ENCODE measurements at places on chromosomes 12 and 14.

- DNase-seq = no peak
These were observed 23.5 kb downstream of the IFNG-AS1 start for GRCh38 chr12:68012712-68013111.

DNA sequence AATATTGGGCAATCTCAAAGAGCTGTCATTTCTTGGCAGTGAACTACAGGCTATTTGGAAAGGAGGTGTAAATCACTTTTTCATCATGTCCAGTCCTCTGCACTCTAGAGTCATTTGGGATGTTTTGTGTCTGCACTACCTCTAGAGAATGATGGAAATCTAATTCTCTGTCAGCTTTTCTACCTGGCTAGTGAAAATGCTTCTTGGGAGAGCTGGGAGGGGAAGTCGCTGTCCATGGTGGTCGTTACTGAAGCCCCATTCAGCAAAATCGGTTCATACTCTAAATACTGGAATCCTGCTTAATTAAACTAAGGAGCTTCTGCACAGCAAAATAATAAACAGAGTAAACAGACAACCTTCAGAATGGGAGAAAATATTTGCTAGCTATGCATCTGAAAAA lies 251.8 kb downstream of the APAF1 start:
- no peak for DNase-seq

DNA sequence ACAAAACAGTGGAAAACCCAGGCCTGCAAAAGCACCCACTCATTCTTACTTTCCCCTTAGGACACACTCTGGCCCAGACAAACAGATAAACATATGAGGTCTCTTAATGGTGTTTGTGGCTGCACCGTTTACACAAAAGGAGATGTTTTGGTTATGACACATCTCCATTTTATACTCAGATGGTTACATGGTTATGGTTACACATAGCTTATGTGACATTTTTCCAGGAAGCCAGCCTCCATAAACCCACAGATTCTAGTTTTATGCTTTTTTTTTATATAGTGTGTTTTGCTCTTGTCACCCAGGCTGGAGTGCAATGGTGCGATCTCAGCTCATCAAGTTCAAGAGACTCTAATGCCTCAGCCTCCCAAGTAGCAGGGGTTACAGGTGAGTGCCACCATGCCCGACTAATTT lies 3.5 kb upstream of the KLRD1 start:
- no peak for DNase-seq

- DNase-seq = no peak
These were observed 286.6 kb upstream of the KITLG start for GRCh38 chr12:88866881-88867280.

- DNase-seq = no peak
These were observed 352.2 kb downstream of the AACS start for GRCh38 chr12:125417446-125417845.

DNA sequence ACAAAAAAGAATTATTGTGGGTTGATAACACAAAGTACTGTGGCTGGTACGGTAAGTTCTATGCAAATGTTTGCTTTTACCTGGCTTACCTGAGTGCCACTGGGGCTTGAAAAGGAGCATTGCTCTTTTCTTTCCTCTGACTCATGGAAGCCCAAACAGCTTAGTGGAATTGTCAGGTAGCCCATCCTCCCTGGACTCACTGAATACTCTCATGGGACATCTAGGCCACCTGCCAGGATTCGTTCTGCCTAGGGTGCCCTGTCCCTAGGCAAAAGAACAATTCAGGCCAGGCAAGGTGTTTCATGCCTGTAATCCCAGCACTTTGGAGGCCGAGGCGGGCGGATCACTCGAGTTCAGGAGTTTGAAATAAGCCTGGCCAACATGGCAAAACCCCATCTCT lies 22.5 kb upstream of the YAF2 start:
- DNase-seq = no peak

- DNase-seq = no peak
These were observed 32.0 kb upstream of the VASH1 start for GRCh38 chr14:76729258-76729657.

DNA sequence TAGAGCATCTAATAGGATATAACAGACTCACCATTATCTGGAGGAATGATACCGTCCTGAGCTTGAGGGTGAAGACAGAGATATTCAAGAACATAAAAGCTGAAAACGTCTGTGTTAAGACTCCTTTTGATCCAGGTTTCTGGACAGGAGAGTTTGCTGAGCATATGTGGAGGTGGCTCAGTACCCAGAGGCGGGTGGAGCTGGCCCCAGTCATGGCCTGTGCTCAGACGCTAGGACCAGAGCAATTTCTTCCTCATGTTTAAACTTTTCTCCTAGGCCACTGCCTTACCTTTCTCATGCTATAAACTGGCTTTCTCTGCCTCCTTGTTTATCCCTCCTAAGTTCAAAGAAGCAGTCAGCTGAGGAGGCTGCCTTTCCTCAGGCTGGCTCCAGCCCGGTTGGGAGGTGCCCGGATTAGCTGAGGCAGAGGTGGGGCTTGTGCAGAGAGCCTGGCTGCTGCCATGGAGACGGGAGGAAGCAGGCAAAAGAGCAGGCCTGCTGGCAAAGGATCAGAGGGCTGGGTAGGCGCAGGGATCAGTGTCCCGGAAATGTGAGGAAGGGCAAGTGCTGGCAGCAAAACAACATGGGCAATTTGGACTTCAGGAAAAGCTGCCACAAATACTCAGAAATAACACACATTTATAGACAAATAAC lies 13.7 kb downstream of the COA8 start:
- DNase-seq = peak; percentile 95

- DNase-seq = no peak
These were observed 139.2 kb downstream of the RASSF9 start for GRCh38 chr12:85697003-85697402.

- DNase-seq = no peak
These were observed 28.8 kb upstream of the BHLHE41 start for GRCh38 chr12:26153421-26154154.

GRCh38 chr12:88993651-88994050 lies 358.6 kb downstream of the DUSP6 start:
- no peak for DNase-seq

DNA sequence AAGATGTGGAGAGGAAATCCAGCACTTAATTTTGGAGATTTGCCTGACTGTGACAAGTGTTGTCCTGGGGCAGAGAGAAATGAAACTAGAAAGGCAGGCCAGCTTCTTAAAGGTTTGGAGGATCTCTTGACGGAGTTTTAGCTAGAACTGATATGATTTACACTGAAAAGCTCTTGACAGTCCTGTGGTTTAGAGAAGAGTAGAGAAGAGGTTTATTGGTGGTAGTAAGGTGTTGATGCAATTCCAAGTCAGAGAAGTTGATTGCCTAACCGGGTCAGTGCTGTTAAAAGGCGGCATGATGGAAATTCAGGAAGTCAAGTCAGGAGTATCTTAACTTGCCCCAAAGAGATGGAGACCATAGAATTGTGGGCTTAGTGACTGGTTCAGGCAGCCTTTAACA lies 89.0 kb upstream of the TRAF3 start:
- no peak for DNase-seq

All from upper lobe of right lung (tissue), 1 donor.